Kidney (tissue), 22 donors: ENCODE measurements at places on chromosomes 7 and 10. TPM values are rescaled to one million over a fixed set of nuclear protein-coding genes. Genes with fewer than 3 reads are reported as not detected.

GRCh38 chr10:3412646-3413045 is 240.1 kb upstream of the PITRM1 start:
- DNase-seq, result no peak

DNA sequence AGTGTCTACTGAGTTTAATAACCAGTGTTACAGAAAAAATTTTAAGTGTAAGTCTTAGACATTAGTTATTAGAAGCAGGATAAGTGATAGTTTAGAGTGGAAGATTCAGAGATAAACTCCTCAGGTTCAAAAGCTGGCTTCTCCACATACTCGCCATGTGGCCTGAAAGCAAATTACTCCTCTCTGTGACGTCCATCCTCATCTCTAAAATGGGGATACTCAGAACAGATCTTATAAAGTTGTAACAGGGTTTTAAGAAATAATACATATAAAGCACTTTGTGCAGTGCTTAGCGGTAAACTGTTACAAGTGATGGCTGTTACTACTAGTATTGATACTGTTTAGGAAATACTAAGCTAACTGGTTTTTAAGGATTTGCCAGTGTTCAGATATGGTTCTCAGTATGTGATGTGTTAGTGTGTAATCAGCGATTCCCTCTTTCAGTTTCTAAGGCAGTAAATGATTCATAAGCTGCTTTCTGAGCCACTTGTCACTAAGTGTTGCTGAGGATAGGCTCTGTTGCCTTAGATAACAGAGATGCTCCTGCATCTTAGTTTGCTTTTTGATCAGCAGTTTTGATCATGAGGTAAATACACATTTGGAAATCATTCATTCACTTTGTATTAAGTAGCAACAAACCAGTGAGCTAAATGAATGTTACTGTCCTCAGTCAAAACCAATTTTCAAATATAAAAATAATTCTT is 58.7 kb downstream of the CYP51A1 start:
- DNase-seq, result no peak

DNA sequence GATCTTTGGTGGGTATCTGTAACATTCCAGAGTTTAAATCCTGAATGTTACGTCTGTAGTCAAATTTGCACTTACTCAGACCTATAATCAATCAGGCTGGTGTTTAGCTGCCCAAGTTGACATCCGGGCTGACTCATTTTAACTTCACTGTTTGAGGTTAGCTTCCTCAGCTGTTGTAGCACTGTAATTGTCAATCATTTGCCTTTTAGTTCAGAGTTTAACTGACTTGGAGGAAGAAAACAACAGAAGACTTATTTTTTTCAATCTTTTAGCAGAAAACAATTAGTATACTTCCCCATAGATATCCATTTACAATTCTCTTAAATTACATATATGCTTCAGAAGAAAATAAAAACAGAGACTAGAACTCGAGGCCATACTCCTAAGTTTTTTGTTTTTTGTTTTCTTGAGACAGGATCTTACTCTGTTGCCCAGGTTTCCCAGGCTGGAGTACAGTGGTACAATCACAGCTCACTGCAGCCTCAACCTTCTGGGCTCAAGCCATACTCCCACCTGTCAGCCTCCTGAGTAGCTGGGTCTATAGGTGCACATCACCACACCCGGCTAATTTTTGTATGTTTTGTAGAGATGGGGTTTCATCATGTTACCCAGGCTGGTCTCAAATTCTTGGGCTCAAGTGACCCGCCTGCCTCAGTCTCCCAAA is 38.5 kb upstream of the LRRC17 start:
- no peak for DNase-seq

DNA sequence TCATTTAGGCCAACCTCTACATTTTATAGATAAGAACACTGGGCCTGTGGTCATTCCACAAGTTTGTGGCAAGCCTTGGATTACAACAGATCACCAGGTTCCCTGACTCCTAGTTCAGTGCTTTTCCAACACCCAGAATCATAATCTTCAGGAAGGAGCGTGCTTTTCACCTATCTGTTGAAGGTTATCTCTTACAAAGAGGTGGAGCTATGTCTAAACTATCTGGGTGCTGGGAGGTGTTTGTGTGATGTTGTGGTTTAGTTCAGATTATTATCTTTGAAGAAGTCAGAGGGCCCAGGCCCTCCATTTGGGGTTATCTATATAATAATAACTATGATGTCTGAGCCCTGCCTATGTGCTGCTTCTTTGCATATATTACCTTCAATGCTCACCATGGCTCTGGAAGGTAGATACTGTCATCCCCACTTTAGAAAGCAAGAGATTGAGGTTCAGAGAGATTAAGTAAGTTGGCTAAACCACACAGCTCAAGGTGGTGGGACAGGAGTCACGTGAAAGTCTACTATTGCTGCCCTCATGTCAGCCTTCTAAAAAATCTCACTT is 24.0 kb downstream of the IL2RA start:
- DNase-seq, result no peak

- no peak for DNase-seq
These were observed 5.9 kb upstream of the LRRC18 start for GRCh38 chr10:48945441-48946130.

GRCh38 chr10:118582511-118582910 is 12.9 kb downstream of the PRLHR start:
- no peak for DNase-seq

GRCh38 chr10:120493411-120494312 is 36.6 kb downstream of the PLPP4 start:
- no peak for DNase-seq

GRCh38 chr10:120646738-120647456 is 189.9 kb downstream of the PLPP4 start:
- no peak for DNase-seq

- no peak for DNase-seq
These were observed 154.9 kb upstream of the TMEM72 start for GRCh38 chr10:44756216-44756615.

DNA sequence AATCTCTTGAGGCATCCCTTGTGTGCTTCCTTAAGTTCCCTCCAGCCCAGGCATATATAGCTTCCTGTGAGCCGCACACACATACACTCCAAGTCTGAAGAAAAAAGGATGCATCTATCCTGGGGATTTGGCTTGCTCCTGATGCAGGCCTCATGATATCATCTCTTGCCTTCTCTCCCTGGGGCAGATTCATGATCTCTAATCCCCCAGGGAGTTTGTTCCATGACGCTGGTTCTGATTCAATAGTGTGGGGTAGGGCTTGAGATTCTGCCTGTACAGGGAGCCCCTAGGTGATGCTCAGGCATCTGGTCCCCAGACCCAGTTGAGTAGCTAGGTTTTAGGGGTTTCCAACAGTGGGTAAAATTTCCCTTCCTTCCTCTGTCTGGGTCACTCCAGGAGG is 1.5 kb downstream of the PON1 start:
- DNase-seq, result no peak

DNA sequence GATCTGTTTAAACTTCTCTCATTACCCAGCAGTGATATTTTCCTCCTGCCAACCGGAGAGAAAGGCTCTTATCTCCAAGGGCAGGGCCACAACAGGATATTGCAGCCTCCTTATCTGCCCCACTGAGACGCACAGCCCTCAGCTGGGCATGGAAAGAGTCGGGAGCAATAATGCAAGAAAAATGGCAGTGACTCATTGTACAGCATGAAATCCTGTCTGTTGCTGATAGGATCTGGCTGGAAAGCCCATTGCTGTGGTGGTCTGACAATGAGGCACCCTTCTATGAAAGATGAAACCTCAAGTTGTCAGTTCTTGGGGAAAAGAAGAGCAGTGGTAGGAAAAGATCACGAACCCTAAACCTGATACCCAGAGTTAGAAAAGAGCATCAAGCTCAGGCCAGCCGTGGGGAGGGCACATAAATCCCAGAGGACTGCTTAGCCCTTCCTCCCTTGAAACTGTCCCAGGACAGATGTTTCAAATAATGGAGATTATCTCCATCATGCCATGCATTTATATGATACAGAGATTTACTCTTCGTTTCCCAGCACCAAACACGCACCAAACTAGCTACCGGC is 47.0 kb upstream of the FIGNL1 start:
- no peak for DNase-seq

- DNase-seq, result peak; percentile 13
These were observed 259.7 kb upstream of the FERD3L start for GRCh38 chr7:19404912-19405329.

HMX3 gene
- polyA plus RNA-seq, result not detected

TMEM273 gene
- 3.2 TPM for polyA plus RNA-seq

MYO1G gene
- polyA plus RNA-seq, result 0.60 TPM

PPP1R3C gene
- polyA plus RNA-seq, result 13.6 TPM

CRYGN gene
- polyA plus RNA-seq, result not detected

PKD1L1 gene
- polyA plus RNA-seq, result 0.32 TPM

PNLIPRP2 gene
- polyA plus RNA-seq, result not detected

CHST15 gene
- polyA plus RNA-seq, result 2.8 TPM

PRSS37 gene
- polyA plus RNA-seq, result not detected

HHEX gene
- 3.1 TPM for polyA plus RNA-seq
